ENCODE measurements at places on chromosomes 7 and 10.

DNA sequence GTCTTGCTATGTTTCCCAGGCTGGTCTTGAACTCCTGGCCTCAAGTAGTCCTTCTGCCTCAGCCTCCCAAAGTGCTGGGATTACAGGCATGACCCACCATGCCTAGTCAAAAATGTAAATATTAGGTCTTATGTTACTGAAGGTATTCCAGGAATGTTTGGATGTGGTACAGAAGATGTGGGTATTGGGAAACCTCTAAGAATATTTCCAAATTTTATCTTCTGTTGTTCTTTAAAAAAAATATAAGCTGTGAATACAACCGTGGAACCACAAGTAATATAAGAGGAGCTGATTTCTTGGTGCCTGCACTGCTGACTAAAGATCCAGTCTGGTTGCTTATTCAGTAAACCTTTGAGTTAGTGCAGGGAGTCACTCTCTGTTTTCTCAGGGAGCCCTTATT lies 178.3 kb downstream of the AUTS2 start:
- DNase-seq: no peak

- no peak for DNase-seq
Observed at GRCh38 chr7:129271500-129272355, 46.9 kb downstream of the AHCYL2 start.

DNA sequence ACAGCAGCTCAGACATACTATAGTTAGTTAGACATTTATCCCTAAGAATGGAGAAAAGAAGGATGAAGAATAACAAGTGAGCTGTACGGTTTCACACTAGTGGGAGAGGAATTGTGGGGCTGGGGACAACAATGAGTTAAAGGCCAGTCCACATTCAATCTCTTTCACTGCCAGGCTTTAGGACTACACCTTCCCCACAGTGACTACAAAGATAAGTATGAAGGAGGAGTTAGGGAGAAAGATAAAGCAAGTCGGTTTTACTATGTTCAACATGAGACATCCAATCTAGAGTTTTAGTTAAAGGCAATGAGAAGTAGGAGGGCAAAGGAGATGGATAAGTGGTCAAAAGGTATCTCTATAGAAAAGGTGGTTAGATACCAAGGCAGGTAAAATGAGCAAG lies 16.3 kb downstream of the ARHGAP12 start:
- no peak for DNase-seq

DNA sequence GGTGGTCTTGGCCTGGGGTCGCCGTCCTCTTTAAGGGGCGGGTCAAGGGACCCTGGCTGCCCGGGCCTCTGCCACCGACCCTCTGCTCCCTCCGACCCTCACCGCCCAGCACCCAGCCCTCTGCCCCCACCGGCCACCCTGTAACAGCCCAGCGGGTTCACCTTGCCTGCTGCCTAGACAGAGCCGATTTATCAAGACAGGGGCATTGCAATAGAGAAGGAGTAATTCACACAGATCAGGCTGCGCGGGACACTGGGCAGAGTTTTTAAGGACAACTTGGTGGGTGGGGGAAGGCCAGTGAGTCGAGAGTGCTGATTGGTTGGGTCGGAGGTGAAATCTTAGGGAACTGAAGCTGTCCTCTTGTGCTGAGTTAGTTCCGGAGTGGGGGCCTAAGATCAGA lies 779 bp upstream of the ADCK2 start:
- DNase-seq: no peak

GRCh38 chr7:83930262-83930661 lies 264.3 kb downstream of the SEMA3A start:
- no peak for DNase-seq

GRCh38 chr10:73931767-73932619 lies 21.1 kb downstream of the PLAU start:
- DNase-seq: no peak

DNA sequence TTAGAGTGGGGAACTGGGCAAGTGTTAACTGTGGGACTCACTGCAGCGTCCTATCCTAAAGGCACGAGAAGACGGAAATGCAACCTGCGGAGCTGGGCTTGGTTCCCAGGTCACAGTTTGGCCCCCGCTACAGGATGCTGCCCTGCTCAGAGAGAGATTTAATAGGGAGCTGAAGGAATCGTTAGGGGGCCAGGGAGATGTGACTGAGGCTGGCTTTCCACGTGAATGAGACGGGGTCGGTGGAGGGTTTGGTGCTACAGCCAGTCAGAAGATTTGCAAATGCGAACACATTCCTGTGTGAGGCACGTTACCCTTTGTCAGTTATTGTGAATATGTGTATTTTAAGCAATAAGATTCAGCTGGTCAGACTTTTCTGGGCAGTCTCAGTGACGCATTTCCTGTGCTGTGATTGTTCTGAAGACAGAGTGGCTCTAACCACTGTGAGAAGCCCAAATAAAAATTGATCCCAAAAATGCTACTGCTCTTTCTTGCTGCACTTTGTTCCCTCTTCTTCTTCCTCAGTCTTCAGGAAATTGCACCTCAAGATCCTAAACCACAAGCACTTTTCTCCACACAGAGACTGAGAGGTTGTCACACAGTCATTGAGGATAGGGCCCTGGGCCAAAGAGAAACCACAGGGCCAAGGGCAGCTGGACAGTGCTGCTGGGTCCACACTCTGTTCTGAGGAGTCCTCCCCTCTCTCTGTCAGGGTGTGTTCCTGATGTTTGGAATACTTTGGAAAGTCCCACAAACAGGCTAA lies 21.2 kb downstream of the CYP17A1 start:
- peak; percentile 84 for DNase-seq

GRCh38 chr10:17286562-17287550 lies 58.8 kb downstream of the VIM start:
- no peak for DNase-seq

DNA sequence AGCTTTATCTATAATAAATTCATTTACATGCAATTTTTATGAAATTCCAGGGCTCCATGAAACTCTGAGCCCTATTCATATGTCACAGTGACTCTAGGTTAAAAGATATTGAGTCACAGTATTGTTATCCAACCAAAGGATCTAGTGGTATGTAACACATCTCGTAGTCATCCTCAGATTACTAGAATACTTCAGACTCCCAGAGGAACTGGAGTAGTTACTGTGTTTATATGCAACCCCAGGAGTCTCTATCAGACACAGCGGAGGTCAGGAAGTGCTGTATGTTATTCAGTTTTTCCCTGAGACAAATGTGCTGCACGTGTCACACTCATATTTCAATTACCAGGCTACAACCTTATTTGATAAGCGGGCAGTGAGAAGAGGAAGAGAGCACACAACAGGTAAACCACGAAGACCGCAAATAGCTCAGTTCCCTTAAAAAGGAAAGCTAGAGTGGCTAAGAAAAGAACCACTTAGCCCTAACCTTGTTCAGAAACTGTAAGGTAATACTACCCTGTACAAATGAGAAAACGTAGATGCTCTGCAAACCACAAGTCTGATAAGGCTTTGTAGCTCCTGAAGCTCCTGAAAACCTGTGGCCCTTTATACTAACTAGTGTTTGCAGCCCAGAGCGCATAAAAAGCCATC lies 114.0 kb upstream of the CNTNAP2 start:
- DNase-seq: no peak

DNA sequence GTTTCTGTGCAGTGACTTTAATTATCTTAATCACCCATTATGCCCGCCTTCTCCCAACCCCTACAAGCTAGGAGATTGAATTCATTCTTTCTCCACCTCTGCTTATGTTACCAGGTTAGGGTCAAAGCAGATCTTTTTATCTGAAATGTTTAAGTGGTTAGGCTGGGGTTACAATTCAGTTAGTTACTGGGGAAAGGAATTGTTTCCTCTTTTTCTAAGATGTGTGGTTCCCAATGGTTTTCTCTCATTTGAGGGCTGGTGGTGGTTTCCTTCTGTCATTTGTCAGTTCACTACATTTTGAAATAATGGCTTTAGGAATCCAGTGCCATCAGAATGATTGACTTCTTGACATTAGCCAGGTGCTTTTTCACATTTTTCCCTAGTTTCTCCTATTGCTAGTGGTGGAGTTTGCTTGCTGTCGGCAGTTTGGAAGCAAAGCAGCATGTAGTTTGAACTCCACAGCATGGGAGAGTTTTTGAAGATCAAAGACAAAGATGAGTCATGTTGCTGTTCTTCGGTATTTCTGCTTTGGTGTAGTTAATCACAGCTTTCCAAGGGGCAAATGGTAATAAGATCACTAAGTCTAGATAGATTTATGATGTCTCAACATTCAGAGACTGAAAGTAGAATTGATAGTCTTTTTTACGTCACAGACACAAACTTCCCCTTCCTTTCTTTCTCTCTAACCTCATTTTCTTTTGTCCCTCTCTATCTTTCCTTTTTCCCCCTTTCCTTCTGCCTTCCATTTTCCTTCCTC lies 168.2 kb downstream of the SND1 start:
- no peak for DNase-seq

DNA sequence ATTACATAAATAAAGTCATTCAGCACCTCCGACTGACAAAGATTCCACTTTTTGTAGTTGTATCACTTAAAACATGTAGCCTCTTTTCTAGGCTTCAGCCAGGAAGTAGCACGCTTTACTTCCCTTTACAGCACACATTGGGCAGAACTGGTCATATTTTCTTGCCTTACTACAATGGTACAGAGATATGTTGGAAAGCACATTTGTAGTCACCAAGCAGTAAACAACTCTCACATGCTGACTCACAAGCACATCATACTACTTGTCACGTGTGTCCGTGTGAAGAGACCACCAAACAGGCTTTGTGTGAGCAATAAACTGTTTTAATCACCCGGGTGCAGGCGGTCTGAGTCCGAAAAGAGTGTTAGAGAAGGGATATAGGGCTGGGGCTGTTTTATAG lies 1071.8 kb downstream of the DNAJB9 start:
- no peak for DNase-seq

GRCh38 chr10:127923646-127924045 lies 16.7 kb downstream of the PTPRE start:
- DNase-seq: no peak

GRCh38 chr10:52949899-52950298 lies 177.3 kb upstream of the MBL2 start:
- no peak for DNase-seq

DNA sequence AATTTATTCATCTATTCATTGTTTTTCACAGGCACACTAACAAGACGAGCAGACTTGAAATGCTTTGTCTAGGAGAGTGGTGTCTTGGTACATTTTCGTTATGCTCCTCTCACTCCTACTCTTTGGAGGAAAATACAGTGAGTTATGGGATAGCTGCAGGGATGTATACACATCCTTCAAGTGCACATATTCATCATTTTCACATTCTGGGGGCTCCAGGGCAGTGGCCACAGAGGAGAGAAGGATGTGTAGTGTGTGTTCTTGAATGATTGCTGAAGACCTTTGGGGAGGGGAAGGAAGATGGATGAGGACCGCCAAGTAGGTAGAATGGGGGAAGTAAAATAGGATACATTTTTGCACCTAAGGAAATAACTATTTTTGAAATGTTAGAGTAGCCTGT lies 34.8 kb upstream of the ORC5 start:
- DNase-seq: no peak

- DNase-seq: no peak
Observed at GRCh38 chr10:120945801-120946302, 94.7 kb downstream of the WDR11 start.

DNA sequence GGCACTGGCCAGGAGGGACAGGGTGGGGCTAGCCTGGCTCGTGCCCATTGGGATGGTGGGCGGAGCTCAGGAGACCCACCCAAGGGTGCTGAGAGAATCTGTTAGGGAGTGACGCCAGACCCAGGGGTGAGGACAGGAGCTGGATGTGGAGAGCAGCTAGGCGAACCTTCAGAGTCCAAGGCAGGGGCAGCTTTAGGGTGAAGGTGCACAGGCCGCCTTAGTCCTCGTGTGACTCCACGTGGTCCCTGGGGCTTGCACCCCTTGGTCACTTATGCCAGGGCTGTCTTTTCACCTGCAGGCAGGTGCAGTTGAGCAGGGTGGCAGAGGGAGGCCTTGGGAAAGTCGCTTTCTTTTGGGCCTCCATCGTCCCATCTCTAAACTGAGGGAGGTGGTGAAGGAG lies 4.3 kb downstream of the RAMP3 start:
- DNase-seq: no peak

DNA sequence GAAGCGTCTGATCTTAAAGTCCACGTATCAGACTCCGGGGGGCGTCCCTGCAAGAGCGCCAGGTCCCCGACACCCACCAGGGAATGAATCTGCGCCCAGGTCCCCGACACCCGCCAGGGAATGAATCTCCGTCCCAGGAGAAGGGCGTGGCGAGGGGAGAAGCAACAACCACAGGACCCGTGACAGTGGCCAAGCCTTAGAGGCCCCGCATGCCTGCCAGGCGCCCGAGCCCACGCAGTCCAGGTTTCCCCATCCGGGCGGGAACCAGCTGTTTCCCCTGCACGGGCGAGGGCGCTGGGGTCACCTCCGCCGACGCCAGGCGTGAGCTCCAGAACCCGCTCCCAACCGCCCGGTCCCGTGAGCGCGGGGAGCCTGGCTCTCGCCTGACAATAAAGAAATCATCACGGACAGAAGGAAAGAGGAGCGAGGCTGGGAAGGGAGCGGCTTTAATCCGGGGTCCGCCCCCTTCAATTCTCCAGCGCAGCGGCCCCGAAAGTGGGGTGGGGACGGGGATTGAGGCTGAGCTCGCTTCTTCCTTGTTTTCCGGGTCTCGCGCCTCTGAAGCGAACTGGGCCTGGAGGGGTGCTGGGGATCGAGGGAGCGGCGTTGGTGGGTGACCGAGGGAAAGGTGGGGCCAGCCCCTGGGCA lies 29.0 kb upstream of the BMS1 start:
- peak; percentile 20 for DNase-seq

DNA sequence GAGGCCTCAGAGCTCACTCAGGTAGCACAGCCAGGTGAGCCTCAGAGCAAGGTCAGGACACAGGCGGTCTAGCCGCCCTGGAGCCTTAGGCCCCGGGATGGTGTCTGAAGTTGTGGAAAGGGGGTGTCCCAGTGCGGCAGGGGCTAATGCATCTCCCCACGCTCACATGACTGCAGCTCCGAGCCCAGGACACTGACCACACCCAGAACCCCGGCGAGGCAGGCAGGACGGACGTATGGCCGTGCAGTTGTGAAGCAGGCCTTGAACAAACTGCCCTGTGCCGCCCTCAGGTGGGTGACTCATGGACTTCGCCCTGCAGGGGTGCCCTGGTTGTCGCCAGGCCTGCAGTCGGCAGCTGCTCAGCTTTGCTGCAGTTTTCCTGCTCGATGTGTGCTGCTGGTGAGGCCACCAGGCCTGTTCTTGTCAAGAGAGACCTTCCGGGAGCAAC lies 5.0 kb upstream of the PRKAR1B start:
- DNase-seq: no peak

DNA sequence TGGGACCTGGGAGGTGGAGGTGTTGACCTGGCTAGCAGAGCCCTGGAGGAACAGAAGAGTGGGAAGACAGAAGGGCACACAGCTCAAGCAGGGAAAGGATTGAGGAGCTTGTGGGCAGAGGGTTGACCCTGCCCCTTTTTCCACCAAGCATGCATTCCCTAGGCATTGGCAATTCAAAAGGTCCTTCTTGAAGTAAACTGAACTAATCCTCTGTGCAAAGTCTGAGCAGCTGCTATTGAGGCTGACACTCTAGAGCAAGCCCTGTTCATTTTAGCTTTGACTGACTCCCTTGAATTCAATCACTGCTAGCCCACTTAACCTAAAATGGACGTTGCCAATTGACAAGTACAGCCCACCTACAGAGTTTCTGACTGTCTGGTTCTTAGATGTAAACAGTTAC lies 116.5 kb upstream of the TNS3 start:
- DNase-seq: no peak

Data from pulmonary artery endothelial cell (primary cell).